GM23338 (cell line): ENCODE measurements at places on chromosomes 7 and 10. TPM values are rescaled to one million over a fixed set of nuclear protein-coding genes. Genes with fewer than 3 reads are reported as not detected.
A peak's percentile ranks its signal among the peaks of the same experiment; 100 is the strongest.

CTAGE8 gene
- 0.52 and 1.4 TPM in 2 replicates for total RNA-seq

DNA sequence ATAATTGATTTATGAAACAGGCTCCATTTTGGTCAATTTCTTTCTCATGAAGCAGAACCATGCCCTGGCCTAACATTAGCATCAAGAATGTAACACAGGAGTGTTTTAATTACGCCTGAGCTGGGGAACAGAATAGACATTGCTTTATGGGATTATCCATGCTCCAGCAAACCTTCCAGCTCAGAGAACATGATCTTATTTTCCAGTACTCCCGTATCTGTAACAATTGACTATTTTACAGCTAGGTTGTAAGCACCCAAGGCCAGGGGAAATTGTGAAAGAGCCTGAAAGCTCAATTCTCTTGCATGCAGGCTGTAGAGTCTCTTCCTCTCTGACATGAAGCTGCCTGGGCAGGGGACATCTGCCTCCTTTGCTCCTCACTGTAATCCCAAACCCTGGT, 30.8 kb upstream of the CRYGN start:
- peaks cover 50% of the 10 kb centered on the region for H3K4me1 ChIP-seq
- H3K27me3 ChIP-seq: no peaks in the 10 kb centered on the region
- H3K27ac ChIP-seq: peak overlapping the region; percentile 7; the same call in 1 of the 2 replicates

ZCWPW1 gene
- 0.59 and 1.0 TPM in 2 replicates for total RNA-seq

GRCh38 chr7:42511027-42511426, 274.0 kb upstream of the GLI3 start:
- H3K36me3 ChIP-seq: no peaks in the 10 kb centered on the region
- no peaks in the 10 kb centered on the region for H3K4me1 ChIP-seq
- DNase-seq: peak; percentile 2
- H3K27ac ChIP-seq: no peak overlapping the region

DNA sequence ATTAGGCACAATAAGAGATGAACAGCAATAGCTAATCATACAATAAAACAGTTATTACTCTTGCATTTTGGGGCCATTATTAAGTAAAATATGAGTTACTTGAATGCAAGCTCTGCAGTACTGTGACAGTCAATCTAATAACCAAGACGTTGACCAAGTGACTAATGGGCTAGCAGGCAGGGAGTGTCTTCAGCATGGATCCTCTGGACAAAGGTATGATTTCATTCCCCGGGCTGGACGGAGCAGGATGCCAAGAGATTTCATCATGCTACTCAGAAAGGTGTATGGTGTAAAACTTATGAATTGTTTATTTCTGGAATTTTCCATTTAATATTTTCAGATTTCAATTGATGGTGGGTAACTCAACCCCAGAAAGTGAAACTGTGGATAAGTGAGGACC, 80.9 kb downstream of the SHH start:
- no peak overlapping the region for H3K4me3 ChIP-seq
- DNase-seq: no peak
- no peaks in the 10 kb centered on the region for H3K27me3 ChIP-seq
- no peaks in the 10 kb centered on the region for H3K36me3 ChIP-seq
- H3K4me1 ChIP-seq: no peaks in the 10 kb centered on the region

DNA sequence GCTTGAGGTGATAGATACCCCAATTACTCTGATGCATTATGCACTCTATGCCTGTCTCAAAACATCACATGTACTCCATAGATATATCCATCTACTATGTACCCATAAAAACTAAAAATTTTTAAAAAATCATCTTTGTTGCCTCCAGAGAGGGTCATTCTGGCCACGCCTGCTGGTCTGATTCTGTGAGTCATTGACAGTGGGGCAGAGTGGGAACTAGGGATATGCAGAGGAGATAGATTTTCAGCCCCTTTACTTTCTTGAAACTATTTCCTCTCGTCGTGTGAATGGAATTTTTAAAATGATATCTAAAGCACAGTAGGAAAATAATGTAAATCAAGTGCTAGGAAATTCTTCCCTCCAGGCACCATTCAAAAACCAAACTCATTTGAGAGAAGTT, 715.0 kb upstream of the NRP1 start:
- no peak for DNase-seq
- no peak overlapping the region for H3K4me3 ChIP-seq
- H3K27me3 ChIP-seq: no peaks in the 10 kb centered on the region
- H3K27ac ChIP-seq: no peak overlapping the region
- H3K36me3 ChIP-seq: no peaks in the 10 kb centered on the region
- no peaks in the 10 kb centered on the region for H3K4me1 ChIP-seq

ASAH2B gene
- 9.1 and 11.7 TPM in 2 replicates for total RNA-seq

DNA sequence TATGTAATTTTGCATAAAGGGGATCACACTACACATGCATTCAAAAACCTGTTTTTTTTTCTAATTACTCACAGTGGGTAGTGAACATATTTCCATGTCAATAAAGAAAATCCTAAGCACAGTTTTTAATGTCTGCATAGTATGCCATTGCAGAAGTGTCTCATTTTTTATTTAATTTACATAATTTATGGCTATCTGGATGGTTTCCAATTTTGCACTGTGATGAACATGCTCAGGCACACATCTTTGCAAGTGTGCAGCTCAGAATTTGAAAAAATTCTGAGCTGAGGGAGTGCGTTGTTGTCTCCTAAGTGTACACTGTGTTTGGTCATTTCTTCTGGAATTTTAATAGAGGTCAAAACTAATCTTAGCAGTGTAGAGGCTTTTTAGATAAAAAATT, 2.2 kb downstream of the NPFFR1 start:
- no peak overlapping the region for H3K27ac ChIP-seq
- no peak for DNase-seq
- no peaks in the 10 kb centered on the region for H3K36me3 ChIP-seq
- H3K4me3 ChIP-seq: no peak overlapping the region

DNA sequence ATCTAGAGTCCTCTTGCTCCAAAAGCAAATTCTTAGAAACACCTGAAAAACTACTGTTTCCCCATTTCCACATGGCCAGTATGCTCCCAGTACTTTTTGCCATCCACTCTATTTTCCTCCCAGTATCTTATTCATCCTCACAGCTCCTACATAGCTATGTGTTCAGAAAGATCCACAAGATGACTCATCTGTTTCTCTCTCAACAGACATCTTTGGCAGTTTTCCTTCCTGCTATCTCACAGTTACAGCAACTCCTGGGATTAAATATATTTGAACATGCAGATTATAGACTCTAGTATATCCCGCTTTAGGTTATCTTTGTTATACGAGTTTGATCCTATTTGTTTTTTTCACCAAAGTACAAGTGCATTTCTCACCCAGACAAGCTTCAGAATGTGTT, 675.6 kb upstream of the POT1 start:
- H3K4me3 ChIP-seq: no peak overlapping the region
- no peak overlapping the region for H3K27ac ChIP-seq
- H3K4me1 ChIP-seq: no peaks in the 10 kb centered on the region

DNA sequence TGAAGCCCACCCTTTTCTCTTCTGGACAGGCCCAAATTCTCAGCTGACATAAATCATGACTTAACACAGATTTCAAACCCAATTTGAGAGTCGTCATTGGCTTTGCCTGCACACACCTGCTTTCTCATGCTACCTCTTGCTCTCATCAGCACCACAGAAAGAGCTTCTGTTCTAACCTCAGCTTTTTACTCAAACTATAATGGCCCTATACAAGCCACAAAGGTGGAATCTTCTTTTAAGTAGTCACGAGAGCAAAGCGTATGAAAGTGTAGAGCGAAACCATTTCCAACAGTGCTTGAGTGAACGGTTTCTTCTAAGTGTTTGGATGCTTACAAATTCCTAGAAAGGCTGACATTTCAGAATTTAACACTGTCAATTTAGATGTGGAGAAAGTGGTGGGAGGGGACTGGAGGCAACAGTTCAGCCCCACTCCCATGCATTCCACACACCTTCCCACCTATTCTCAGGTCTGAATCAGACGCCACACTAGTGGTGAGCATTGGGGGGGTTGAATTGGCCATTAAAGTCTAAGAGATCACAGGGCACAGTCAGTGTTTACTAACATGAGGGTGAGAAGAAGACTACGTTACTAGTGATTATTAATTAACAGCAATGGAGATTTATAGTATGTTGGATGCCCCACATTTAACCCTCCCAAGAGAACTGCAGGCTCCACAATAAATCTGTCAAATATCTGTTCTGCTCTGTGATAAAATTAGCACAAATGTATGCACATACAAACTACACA, 114.0 kb downstream of the PRKCQ start:
- no peak overlapping the region for H3K27ac ChIP-seq
- DNase-seq: no peak
- no peak overlapping the region for H3K4me3 ChIP-seq
- H3K4me1 ChIP-seq: peaks cover 10% of the 10 kb centered on the region

- H3K36me3 ChIP-seq: no peaks in the 10 kb centered on the region
- H3K4me1 ChIP-seq: peaks cover 23% of the 10 kb centered on the region
- peak overlapping the region; percentile 85 for H3K4me3 ChIP-seq
- H3K27me3 ChIP-seq: peaks cover 76% of the 10 kb centered on the region
- H3K27ac ChIP-seq: no peak overlapping the region
Observed at GRCh38 chr10:33336582-33337325, 2.3 kb upstream of the NRP1 start.

GRCh38 chr7:87567052-87567451, 33.6 kb downstream of the ABCB1 start:
- no peak overlapping the region for H3K27ac ChIP-seq
- no peaks in the 10 kb centered on the region for H3K27me3 ChIP-seq
- H3K36me3 ChIP-seq: no peaks in the 10 kb centered on the region
- no peak overlapping the region for H3K4me3 ChIP-seq

GIMAP8 gene
- not detected in 2 replicates for total RNA-seq
